Stimulated activated CD4-positive, alpha-beta T cell treated with anti-CD3 and anti-CD28 coated beads, TNF-alpha, amount 100 ng/mL, for 4 hours (primary cell): ENCODE measurements at places on chromosomes 3 and 15.

- no peak for DNase-seq
Observed at GRCh38 chr3:170914690-170915089, 6.3 kb upstream of the EIF5A2 start.

GRCh38 chr15:71366926-71367325 is 251.7 kb downstream of the THSD4 start:
- DNase-seq = no peak

- no peak for DNase-seq
Observed at GRCh38 chr3:39405687-39406367, 693 bp upstream of the RPSA start.

GRCh38 chr15:89814112-89814742 is 425 bp downstream of the ANPEP start:
- no peak for DNase-seq

DNA sequence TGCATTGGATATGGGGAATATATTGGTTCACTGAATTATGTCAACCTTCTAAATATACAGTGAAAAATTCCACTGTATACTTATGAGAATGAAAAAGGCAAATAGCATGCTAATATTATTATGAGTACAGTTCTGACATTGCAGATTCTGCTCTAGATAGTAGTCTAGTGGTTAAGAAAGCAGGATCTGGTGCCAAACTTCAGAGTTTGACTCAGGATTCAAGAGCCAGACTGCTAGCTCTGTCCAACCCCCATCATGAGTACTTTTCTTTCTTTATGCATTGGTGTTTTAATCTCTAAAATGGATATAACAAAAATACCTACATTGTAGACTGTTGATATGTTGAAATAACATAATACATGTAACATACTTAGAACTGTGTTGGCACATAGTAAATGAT is 57.3 kb upstream of the PLSCR4 start:
- no peak for DNase-seq

- no peak for DNase-seq
Observed at GRCh38 chr15:66477011-66477410, 20.6 kb downstream of the SNAPC5 start.

DNA sequence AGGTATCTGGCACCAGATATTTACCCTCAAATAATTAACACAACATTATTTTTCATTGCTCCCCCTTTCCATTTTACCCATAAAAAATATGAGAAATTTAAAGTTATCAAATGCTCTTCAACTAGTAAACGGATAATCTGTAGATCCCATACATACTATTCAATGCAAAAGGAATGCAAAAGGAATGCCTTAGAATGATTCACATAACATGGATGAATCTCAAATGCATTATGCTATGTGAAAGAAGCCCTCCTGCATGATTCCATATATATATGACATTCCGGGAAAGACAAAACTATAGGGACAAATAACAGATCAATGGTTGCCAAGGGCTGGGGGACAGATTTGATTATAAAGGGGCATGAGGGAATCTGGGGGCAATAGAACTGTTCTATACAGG is 195.7 kb downstream of the STT3B start:
- no peak for DNase-seq

DNA sequence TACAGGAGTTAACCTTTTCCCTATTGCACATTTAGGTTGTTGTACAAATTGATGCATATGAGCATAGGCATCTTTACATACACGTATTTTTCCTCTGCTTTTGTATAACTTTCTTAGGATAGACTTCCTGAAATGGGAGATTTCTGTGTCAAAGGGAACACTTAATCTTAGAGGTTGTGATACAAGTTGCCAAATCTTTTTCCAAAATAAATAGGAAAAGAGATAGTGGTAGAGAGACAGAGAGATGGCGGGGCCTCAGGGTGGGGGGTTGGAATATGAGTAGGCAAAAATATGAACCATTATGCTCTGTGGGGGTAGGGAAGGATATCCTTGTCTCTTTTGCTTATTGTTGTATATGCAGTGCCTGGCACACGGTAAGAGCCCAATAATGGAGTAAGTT is 70.7 kb upstream of the UBE2E1 start:
- no peak for DNase-seq

- no peak for DNase-seq
Observed at GRCh38 chr3:195003006-195003892, 267.7 kb downstream of the XXYLT1 start.

- DNase-seq = no peak
Observed at GRCh38 chr15:101560722-101561583, 71.4 kb upstream of the PCSK6 start.

DNA sequence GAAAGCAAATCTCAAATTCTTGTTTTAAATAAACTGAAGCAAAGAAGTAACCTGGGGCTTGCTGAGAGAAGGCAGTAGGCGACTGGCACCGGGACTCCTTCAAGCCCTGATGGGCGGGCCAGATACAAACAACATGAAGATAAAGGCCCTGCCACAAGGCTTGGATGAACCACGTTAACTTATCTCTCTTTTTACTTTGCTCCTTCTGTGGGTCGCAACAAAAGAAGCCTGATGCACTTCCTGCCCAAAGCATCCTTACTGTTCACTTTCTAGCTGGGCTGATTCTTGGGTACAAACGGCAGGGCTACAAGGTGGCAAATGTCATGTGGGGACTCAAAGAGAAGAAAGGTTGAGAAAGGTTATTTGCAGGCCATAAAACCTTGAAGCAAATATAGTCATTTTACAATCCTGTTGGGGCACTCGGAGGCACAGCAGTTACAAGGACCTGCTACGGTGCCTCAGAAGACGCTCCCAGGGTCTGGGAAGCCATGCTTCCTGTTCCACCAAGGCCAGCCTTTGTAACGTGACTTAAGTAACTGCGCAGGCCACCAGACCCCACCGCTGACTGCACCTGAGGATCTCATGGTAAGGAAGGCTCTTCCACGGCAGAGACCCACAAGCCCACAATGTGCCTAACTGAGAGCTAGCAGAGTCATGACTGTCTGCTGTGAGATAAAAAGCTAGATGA is 71.1 kb downstream of the CHSY1 start:
- DNase-seq = no peak

- no peak for DNase-seq
Observed at GRCh38 chr3:25572336-25572735, 92.4 kb downstream of the TOP2B start.

DNA sequence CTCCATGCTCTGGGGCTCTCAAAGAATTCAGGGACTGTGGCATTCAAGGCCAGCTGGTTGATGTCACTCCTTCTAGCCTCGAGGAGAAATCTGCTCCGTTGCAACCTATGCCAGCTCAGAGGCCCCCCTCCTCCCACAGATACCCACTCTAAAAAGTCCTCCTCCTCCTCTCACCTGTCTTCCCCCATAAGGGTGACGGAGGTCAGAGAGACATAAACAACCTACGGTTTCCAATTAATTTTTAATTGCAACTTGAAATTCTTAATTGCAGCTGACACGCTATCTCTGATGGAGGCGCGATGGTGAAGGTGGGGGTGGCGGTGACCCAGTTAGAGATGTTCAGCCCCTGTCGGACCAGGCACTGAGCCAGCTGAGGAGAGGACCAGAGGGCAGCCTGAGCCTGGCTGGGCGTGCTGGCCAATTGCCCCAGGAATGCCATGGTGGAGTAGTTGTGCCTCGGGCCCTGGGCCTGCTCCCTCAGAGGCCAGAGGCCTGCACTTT is 43.2 kb upstream of the INSYN1 start:
- DNase-seq = no peak

- no peak for DNase-seq
Observed at GRCh38 chr3:8658306-8659212, 14.0 kb upstream of the SSUH2 start.

GRCh38 chr3:59268170-59268569 is 218.3 kb upstream of the CFAP20DC start:
- DNase-seq = no peak

GRCh38 chr3:37646865-37647264 is 214.8 kb upstream of the CTDSPL start:
- no peak for DNase-seq

DNA sequence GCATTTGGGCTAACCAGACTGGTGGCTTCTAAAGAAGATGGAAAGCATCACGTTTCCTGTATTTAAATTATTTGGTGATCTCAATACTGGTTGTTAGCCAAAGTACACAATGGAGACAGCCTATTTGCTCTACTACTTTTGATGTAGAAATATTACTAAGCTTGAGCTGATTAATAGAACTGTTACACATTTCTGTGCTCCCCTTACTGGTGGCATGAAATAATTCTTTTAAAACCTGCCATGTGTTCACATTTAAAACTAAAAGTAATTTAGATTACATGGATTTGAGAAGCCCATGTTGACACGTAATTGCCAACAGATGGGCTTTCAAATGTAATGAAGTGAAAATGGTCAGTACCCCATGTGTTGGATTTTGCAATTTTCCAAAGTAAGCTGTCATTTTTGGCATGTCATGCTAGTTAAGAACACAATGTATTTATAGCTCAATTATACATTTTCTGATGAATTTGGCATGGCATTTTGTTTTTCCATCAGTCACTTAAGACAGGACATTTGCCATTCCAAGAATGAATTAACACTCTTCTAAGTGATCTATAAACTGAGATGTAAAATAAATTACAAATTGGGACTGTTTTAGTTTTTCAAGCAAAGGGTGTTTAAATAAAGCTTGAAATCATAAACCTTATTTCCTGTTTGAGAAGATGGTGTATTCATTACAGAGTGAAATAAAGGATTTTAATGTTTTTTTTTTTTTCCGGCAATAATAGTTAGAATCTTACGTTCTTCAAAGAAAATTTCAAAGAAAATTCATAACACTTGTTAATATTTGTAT is 10.8 kb upstream of the RARRES1 start:
- no peak for DNase-seq

DNA sequence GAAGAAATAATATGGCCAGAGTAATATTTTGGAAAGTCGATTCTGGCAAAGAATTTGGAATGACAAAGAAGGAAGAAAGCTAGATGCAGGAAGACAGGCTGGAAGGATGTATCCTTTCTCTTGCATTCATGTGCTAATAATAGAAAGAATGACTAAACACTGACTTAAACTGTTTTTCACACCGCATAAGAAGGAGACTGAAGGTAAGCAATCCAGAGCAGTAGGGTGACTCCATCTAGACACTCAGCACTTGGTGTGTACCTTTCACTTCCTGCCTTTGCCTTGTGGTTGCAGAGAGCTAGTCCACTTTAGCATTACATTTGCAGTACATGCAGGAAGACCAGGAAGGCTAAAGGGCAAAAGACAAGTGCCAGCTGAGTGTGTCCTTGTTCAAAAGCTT is 234.6 kb downstream of the RBMS3 start:
- no peak for DNase-seq

DNA sequence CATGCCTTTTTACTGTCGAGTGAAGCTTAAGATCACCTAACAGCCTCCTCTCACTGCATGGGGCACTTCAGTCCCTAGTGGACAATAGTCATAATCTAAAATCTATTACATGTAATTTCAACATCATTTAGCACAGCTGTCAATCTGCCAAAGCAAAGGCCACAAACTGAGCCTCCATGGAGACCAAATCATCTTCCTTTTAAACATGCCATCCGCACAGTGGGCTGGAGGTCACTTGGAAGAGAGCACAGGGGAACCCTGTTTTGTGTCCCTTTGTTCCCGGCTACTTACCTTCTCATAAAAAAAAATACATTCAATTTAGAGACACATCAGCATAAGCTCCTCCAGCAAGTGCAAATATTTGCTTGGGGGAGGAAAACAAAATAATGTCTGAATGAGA is 167.3 kb downstream of the SQOR start:
- no peak for DNase-seq

DNA sequence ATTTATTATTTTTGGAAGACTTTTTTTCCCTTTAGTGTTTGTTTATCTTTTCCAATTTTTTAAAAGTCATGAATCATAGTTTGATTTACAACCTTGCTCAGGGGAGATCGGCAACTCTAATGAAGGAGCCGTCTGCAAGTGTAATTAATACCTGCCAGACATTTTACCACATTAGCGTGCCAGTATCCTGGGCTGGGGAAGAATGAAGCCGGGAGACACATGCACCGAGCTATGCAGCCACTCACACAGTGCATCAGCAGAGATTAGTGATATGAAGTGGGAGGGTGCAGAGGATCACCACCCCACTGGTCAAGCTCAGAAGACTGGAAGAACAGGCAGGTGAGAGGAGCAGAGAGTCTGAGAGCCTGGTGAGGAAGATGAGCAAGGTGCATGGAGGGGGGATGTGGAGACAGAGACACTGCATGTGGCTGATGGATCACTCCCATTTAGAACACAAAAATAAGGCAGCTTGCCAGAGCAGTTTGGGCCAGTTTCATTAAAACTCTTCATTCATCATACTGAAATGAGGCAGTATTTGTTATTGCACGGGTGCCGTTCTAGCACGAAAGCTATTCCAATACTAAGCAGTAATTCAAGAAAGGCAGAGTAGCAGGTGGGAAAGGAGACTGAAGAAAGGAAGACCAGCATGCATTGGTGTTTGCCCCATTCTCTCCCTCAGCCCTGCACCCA is 821.6 kb downstream of the TUSC7 start:
- DNase-seq = no peak

GRCh38 chr3:187765342-187765741 is 20.1 kb upstream of the BCL6 start:
- no peak for DNase-seq

DNA sequence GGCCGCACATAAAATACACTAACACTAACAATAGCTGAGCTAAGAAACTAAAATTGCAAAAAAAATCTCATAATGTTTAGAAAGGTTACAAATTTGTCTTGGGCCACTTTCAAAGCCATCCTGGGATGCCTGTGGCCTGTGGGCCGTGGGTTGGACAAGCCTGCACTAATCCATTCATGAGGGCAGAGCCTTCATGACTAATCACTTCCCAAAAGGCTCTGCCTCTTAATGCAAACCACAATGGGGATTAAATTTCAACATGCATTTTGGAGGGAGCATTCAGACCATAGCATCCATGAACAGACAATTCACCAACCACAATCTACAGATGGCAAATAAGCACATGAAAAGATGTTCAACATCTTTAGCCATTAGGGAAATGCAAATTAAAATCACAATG is 128.2 kb downstream of the SUCLG2 start:
- DNase-seq = no peak

DNA sequence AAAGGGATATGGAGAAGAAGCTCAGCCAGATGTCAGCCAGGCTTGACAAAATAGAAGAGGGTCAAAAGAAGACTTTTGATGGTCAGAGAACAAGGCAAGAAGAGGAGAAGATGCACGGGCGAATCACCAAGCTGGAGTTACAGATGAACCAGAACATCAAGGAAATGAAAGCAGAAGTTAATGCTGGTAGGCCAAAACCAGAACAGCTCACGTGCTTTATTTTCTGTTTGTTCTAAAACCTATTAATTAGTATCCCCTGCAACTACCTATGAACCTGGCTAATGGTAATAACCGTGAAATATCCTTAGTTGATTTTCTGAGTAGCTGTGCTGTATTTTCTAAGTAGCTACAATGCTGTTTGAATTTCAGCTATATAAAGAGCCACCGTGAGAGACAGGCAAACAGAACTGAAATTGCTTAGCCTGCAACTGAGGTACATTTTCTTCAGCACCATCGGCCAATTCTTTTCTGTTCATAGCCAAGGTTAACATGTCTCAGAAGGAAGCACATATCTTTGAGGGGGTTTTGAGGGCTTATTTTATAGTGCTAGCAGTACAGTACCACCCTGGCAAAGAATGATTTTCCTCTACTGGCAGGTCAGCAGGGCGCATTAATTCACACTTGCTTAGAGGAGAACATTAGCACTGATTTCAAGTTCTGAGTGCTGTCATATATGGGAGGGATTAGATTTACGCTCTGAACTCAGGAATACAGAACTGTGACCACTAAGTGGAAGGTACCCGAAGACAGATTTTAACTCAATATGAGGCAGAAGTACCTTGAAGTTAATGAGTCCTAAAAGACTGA is 78.9 kb downstream of the FAM81A start:
- no peak for DNase-seq
